A549 (cell line): ENCODE measurements at places on chromosomes 3 and 15.

DNA sequence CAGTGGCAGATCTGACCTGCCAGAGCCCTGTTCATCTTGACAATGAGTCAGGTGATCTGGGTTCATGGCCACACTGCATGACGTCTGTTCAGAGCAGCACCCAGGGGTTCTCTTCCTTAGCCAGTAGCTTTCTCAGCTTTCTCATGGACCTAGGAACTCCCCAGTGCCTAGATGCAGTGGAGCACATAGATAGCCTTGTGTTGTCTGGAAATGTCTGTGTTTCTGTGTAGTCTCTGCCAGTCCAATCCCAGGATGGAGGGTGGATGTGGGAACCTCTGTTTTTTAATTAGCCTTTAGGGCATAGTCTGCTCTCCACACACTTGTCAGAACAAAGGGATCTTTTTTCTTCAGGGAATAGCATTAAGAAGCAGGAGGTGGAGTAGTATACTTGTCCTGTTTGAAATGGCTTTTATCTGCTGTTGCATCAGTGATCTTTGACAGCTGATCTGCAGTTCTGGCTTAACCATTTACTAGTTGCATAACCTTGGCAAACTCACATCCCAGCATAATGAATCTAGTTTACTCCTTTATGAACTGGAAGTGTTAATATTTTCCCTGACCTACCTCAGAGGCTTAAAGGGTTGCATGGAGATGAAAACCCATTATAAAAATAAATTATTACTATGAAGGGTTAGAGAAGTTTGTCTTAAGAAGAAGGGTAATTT, 16.1 kb upstream of the CACNA1D start:
- peak; percentile 68 for DNase-seq

GRCh38 chr3:143671626-143672025, 176.6 kb downstream of the SLC9A9 start:
- DNase-seq: no peak

- no peak for DNase-seq
Measured at GRCh38 chr3:196216681-196217211, 412 bp downstream of the SLC51A start.

DNA sequence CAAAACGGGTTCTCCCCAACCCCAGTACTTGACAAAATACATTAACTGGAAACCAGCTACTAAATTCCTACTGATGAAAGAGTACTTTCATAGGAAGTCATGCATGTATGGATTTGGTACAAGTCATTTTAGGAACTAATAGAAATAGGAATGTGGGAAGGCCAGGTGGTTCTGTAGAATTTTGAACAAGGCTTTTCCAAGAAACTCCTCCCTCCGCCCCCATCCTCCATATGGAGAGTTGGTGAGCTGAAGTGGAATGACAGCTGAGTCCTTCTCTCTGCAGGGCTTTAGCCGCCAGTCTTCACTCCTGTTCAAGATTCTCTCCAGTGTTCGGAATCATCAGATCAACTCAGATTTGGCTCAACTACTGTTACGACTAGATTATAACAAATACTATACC, 33.2 kb downstream of the TUBGCP4 start:
- no peak for DNase-seq

- DNase-seq: no peak
Measured at GRCh38 chr3:66817951-66818557, 180.1 kb upstream of the KBTBD8 start.

GRCh38 chr3:60917141-60917540, 334.1 kb downstream of the FHIT start:
- no peak for DNase-seq

DNA sequence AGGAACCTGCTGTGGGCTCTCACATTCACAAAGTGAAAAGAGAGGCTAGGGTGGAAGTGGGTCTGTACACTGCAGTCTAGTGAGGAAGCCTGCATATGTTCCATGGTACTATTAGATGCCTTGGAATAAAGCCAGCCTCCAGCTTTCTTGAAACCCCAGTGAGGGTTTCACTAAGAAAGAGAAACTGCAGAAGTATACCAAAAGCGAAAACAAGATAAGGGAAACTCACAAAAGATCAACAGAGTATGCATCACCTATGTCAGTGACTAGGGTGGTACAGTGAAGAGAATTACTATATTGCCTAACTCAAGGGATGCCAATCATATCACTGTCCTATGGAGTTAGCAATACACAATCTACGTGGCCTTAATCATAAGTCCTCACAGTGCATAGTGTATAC, 212.5 kb upstream of the GADL1 start:
- no peak for DNase-seq

GRCh38 chr15:74821091-74821789, 5.2 kb upstream of the CPLX3 start:
- no peak for DNase-seq

DNA sequence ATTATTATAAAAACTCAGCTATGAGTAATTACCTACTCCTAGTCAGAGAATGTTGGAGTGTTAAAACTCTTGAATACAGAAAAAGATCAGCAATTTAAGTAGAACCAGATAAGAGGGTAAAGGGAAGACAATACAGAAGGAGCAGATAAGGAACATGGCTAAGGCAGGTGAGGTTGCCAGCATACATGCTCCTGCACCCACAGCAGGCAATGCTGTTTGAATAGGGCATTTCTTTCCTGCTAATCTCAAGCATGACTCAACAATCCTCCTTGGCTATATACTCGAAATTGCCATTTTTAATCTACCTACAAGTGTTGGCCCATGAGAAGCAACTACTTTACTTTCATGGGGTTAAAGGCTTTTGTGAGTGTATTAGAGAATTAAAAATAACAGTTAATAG, 494.5 kb downstream of the DIPK2A start:
- DNase-seq: no peak

- no peak for DNase-seq
Measured at GRCh38 chr3:41194701-41195100, 4.6 kb upstream of the CTNNB1 start.

- no peak for DNase-seq
Measured at GRCh38 chr15:52427804-52428203, 100.9 kb downstream of the MYO5A start.

- no peak for DNase-seq
Measured at GRCh38 chr3:51559411-51559888, 20.9 kb downstream of the RAD54L2 start.

- DNase-seq: peak; percentile 78
Measured at GRCh38 chr15:85589851-85590250, 204.9 kb downstream of the KLHL25 start.

DNA sequence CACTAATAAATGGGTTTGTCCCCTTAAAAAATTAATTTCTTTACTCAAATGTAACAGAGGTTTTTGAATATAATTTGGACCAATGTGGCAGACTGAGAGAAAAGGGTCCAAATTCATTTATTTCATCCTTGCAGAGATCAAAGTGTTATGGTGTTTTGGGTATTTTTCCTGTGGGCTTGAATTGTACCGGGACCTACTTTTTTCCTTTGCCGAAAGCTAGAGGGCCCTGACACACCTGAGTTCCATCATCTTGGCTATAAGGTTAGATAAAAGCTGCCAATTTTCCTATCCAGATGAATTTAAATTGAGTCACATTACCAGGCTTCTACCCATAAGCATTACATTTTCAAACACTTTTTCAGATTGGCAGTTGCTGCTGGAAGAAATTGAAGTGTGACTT, 908 bp downstream of the CCNB2 start:
- peak; percentile 49 for DNase-seq

DNA sequence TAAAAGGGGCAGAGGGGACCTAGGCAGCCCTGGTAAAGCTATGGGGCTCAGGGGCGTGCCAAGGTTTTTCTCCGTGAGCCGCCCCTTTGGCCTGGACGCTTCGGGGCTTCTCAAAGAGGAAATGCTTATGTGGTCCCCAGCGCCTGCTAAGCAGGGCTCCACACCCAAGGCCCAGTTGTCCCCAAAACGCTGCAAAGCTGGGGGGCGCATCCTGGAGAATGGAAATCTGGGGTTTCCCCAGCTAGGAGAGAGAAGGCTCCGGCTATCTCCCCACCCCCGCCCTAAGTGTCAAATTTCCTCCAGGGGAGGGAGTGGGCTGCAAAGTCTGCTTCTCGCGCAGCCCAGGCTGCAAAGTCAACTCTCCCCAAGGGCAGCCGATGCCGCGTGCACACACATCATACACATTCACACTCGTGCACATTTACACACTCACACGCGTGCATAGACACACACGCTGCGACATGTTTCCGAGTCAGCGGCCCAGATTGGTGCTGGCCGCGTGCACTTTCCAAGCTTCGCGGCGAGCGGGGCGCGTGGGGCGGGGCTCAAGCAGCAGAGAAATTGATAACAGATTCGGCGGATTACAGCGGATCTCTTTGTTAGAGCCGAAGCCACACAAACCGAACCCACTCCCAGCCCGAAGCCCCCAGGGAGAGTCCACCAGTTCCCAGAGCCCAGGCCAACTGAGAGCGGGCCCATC, 4.5 kb downstream of the WNT5A start:
- no peak for DNase-seq

GRCh38 chr3:126537730-126538281, 13.9 kb downstream of the CHST13 start:
- no peak for DNase-seq

- DNase-seq: no peak
Measured at GRCh38 chr3:73484656-73485248, 140.0 kb downstream of the PDZRN3 start.

- DNase-seq: no peak
Measured at GRCh38 chr3:148873977-148874376, 8.9 kb downstream of the CPA3 start.

GRCh38 chr3:38634111-38634510, 15.4 kb downstream of the SCN5A start:
- no peak for DNase-seq

DNA sequence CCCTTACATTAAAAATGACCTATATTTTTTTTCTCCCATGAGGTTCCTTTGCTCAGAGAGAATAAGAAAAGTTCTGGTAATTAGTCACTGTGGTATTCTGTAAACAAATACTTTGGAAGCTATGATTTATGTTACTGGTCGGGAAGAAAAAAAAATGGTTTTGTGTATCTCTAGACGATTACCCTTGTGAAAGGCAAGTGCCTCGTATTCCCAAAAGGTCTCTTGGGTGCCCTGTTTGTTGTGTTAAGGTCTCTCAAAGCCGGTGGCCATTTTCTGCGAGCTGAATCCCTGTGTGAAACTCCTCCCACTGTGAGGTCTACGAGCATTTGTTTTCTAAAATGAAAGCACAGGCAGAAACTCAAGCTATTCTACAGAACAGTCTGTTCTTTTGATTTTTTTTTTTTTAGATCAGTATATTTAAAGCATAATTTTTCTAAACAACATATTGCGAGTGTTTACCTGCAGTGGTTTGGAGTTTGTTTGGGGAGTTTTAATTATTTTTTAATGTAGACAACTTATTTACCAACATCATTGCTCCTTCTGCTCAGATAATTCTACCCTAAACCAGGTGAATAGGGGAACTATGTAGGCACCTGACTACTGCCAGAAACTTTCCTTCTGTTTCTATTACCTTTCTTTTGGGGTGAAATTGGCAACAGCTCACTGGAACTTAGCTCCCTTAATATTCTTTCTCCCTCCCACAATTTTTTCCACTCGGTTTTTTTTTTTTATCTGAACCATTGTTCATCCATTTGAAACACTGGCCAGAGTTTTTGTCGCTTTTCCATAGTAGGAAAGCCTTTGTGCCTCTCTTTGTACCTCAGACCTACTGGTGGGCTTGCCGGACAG, 44.0 kb downstream of the ZBTB38 start:
- peak; percentile 58 for DNase-seq

DNA sequence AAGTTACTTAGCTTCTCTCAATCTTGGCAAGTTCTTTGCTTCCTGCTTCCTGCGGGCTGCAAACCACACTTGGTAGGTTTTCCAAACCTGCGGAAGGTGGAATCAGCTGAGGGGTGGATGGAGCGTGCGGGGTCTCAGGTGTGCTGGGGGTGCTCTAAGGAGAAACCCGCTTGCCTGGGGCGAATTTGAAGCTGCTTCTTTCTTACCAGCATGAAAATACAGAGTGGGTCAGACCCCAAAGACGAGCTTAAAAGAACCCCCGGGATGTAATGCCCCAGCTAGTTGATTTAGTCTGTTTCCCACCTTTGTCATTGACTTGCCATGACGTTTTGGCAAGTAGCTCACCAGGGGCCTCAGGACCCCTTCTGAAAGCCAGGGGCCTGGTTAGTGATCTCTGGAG, 28.8 kb upstream of the CORO2B start:
- no peak for DNase-seq

GRCh38 chr3:43062564-43063040, 43.3 kb downstream of the POMGNT2 start:
- DNase-seq: no peak

DNA sequence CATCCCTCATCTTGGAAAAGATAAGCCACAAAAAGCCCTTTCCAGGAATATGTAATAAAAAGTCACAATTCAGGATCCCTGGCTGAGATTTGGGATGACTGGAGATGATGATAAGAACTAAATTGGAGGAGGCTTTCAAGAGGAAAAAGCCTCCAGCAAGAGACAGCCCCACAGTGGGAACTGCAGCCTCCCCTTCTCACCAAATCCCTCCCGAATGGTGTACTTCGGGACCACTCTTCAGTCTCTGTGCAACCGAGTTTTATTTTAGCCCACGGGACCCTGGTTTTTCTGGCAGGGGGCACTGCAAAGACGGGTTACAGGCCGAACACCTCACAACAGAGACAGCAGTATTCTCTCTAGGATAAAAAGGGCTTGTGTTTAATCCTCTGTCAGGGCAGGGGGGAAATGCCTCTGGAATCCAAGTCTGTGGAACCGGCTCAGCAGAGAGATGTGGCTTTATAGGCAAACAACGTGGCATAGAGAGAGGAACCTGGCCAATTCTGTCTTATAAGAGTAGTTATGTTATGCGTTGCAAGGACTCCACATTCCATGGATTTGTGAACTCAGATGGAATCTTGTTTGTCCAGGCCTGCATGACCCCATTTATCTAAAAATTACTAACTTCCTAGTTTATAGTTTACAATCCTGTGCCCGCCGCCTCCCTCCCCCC, 1.2 kb upstream of the LMCD1 start:
- DNase-seq: peak; percentile 60

- no peak for DNase-seq
Measured at GRCh38 chr3:37441689-37442088, 267.3 kb upstream of the LRRFIP2 start.

- no peak for DNase-seq
Measured at GRCh38 chr15:35330916-35331315, 215.0 kb downstream of the DPH6 start.

- DNase-seq: peak; percentile 37
Measured at GRCh38 chr3:88113311-88114162, 36.2 kb upstream of the C3orf38 start.

GRCh38 chr15:31574766-31575165, 248.1 kb downstream of the KLF13 start:
- no peak for DNase-seq

DNA sequence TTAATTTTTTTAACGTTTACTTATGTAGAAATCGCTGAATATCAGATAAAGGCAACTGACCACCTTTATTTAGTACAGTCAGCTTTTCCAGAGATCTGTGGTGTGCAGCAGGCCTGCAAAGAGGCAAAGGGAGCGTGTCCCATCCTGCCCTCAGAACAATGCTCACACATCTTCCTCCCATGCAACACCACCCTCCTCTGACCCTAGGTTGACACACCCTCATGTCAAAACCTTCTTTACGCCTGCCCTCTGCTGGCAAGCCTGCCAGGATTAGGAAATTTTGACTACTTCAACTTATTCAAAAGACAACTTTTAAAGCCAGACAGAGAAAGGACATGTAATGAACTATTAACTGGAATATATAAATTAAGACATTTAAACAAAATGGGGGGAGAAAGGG, 513.7 kb downstream of the FOXP1 start:
- DNase-seq: peak; percentile 73
